Activated CD8-positive, alpha-beta T cell treated with anti-CD3 and anti-CD28 coated beads for 36 hours (primary cell): ENCODE measurements at places on chromosomes 5 and 9. TPM values are rescaled to one million over a fixed set of nuclear protein-coding genes. Genes with fewer than 3 reads are reported as not detected.

Gene TBC1D9B
- 94.6 TPM for total RNA-seq

Gene TMEM174
- total RNA-seq: not detected

Gene SAXO1
- total RNA-seq: 0.07 TPM

DNA sequence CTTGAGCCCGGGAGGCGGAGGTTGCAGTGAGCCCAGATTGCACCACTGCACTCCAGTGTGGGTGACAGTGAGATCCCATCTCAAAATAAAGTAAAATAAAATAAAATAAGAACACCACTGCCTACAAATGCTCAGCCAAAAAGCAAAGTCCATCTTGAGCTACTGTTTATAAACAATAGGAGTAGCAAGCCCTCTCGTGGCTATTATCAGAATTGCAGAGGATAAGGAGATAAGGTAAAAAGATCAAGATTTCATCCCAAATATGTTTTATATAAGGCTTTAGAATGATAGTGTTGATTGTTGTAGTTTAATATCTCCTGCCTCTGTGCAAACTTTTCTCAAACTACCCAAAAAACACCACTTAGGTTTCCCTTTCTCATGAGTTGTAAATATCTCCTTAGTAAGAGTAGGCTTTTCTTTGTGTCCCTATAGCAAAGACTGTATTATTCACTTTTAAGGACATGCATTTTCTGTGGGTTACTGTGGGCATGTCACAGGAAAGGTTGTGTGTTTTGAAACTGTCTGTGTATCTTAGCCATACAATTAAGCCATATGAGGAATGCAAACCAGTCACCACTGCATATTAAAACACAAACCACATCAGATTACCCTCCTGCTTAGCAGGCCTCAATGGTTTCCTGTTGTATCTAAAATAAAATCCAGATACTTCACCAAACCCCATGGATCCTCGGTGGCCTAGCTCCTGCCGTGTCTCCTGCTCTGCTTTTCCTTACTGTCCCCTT is 31.8 kb upstream of the CKS2 start:
- H3K27ac ChIP-seq: no peak overlapping the region
- peaks cover 29% of the 10 kb centered on the region for H3K4me1 ChIP-seq
- H3K36me3 ChIP-seq: peaks cover 3% of the 10 kb centered on the region

GRCh38 chr9:83312537-83312936 is 225.7 kb downstream of the FRMD3 start:
- no peak overlapping the region for H3K4me3 ChIP-seq
- no peaks in the 10 kb centered on the region for H3K4me1 ChIP-seq
- no peaks in the 10 kb centered on the region for H3K36me3 ChIP-seq
- H3K27me3 ChIP-seq: no peaks in the 10 kb centered on the region
- DNase-seq: no peak
- no peak overlapping the region for H3K27ac ChIP-seq

GRCh38 chr5:85017261-85017660 is 632.6 kb upstream of the EDIL3 start:
- DNase-seq: no peak
- no peak overlapping the region for H3K4me3 ChIP-seq
- H3K27ac ChIP-seq: no peak overlapping the region
- H3K27me3 ChIP-seq: no peaks in the 10 kb centered on the region

DNA sequence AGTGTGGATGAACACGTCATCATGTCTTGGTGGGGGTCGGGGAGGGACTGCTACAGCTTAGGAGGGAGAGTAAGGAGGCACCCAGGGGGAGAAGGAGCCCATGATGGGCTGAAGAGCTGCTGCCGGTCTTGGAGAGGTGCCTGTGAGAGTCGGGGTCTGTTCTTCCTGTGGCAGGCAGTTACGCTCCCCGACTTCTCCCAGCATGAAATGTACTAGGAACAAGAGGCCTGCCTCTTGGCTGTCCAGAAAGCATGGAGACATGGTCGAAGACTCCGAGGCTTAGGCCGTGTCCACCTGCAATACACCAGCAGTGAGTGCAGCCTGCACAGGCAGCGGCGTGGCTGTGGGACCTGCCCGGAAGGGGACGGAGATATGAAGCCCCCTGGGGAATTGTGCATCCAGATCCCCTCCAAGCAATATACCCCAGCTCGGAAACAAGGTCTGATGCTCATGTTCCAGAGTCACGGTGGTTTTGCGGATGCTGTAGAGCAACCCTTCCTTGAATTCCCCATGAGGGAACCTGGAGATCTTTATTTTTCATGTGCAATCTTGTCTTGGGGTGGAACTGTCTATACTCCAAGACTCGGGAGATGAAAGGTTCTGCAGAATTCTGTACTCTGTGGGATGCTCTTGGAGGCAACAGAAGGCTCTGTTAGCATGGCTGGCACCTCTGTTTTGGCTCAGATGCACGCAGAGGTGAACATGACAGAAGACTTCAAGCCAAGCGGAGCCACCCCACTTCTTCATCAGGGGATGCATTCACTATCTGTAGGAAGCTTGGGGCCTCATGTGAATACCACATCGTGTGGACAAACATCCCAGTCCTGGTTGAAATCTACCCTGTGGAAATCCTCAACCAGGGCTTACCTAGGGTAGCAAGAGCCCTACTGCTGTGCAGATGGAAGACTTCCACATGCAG is 374.9 kb upstream of the IRX4 start:
- peaks cover 1% of the 10 kb centered on the region for H3K27me3 ChIP-seq
- H3K4me3 ChIP-seq: no peak overlapping the region
- DNase-seq: no peak
- peaks cover 2% of the 10 kb centered on the region for H3K4me1 ChIP-seq

GRCh38 chr5:65418661-65419060 is 63.1 kb downstream of the ADAMTS6 start:
- no peak overlapping the region for H3K4me3 ChIP-seq
- no peaks in the 10 kb centered on the region for H3K4me1 ChIP-seq
- H3K27ac ChIP-seq: no peak overlapping the region

- H3K4me3 ChIP-seq: peak overlapping the region; percentile 99
- no peak for DNase-seq
- peaks cover 50% of the 10 kb centered on the region for H3K4me1 ChIP-seq
These were observed 3.9 kb upstream of the PURA start for GRCh38 chr5:140109759-140110645.

- H3K36me3 ChIP-seq: peaks cover 13% of the 10 kb centered on the region
- peak; percentile 54 for DNase-seq
- peaks cover 67% of the 10 kb centered on the region for H3K4me1 ChIP-seq
These were observed 2.8 kb upstream of the DUSP1 start for GRCh38 chr5:172773481-172774469.

DNA sequence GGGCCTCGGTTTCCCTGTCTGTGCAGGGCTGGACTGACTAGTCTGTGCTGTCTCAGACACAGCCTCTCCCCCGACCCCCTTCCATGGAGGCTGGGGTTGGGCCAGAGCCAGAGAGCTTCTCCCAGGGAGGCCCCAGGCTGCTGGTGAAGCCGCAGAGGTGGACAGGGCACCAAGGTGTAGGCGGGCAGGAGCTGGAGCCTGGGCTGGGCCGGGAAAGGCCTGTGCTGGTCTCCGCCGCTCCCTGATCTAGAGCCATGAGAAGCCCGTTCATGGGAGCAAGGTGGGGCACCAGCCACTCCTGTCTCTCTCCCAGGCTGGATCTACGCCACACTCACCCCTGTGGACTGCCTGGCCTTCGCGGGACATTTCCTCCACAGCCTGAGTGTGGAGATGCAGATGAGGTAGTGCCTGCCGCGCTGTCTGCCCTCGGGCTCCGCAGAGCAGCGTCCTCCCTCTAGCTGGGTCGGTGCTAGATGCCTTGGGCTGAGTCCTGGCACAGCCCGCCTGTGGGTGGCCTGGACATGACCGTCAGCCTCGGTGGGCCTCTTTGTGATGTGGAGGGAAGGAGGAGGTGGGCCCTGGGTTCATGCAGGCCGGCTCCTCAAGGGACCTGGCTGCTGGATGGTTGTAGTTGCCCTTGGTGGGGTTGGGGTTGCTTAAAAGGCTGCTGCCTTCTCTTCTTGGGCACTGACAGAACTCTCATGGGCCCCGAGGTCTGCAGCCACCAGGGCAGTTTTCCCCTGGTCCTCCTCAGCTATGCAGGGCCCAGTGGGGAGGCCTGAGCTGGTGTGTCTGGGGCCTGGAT is 79.4 kb downstream of the PHF2 start:
- H3K4me1 ChIP-seq: no peaks in the 10 kb centered on the region
- no peaks in the 10 kb centered on the region for H3K27me3 ChIP-seq
- H3K36me3 ChIP-seq: peaks cover 11% of the 10 kb centered on the region
- no peak overlapping the region for H3K4me3 ChIP-seq
- H3K27ac ChIP-seq: no peak overlapping the region
- no peak for DNase-seq

DNA sequence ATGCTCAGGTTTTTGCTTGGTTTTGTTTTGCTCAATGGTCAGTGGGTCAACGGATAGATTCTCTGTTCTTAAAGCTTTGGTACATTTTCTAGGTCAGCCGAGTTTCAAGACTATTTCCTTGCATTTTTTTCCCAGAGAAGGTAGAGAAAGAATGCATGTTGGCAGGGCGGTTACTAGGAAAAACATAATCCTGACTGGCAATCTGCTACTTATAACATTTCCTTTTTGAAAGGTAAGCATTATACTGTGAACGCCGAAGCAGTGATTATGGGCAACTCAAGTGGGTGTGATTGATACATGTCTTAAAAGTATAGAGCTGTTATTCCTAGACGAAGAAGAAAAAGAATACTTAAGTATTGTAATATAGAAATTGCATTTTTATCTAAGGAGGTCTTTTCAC is 273.2 kb downstream of the MAST4 start:
- DNase-seq: no peak
- H3K4me3 ChIP-seq: no peak overlapping the region
- H3K27me3 ChIP-seq: peaks cover 5% of the 10 kb centered on the region
- no peak overlapping the region for H3K27ac ChIP-seq
- no peaks in the 10 kb centered on the region for H3K36me3 ChIP-seq
- no peaks in the 10 kb centered on the region for H3K4me1 ChIP-seq

DNA sequence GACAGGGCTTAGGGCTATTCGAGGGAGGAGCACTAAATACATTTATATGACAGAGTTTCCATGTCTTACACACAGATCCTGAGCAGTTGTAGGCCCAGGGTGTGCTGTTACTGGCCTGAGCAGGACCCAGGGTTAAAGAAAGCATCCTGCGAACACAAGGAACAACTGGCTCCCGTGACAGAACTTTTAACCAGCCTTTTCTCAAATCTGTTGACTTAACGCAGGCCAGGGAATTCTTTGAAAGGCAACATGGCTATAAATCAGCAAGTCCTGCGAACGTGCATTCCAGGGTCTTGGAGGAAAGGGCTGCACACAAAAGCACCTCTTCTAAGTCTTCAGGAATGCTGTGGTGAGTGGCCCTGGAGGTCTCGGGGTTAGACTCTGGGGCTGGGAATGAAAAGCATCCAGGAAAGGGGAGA is 45.2 kb upstream of the ANKRD55 start:
- H3K36me3 ChIP-seq: no peaks in the 10 kb centered on the region
- no peak for DNase-seq
- no peak overlapping the region for H3K27ac ChIP-seq
- no peaks in the 10 kb centered on the region for H3K27me3 ChIP-seq
- H3K4me3 ChIP-seq: no peak overlapping the region
- no peaks in the 10 kb centered on the region for H3K4me1 ChIP-seq

DNA sequence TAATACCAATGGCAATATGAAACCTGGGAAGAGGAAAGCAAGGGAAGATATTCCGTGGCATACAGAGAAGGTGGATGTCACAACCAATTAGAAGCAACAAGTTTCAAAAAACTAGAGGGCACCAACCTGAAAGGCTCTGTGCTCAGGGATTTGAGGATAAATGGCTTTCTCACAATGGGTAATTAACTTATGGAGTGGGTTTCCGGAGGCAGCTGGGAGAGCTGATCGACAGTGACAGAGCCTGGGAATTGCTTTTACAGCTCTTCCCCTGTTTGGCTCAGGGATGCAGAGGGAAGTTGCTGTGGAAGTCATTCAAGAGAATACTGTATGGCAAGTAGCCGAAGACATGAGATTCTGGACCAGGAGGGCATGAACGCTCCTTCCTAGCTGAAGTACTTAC is 237.0 kb downstream of the KIF4B start:
- no peak for DNase-seq
- H3K4me3 ChIP-seq: no peak overlapping the region
- no peak overlapping the region for H3K27ac ChIP-seq
- no peaks in the 10 kb centered on the region for H3K27me3 ChIP-seq
- H3K36me3 ChIP-seq: no peaks in the 10 kb centered on the region

DNA sequence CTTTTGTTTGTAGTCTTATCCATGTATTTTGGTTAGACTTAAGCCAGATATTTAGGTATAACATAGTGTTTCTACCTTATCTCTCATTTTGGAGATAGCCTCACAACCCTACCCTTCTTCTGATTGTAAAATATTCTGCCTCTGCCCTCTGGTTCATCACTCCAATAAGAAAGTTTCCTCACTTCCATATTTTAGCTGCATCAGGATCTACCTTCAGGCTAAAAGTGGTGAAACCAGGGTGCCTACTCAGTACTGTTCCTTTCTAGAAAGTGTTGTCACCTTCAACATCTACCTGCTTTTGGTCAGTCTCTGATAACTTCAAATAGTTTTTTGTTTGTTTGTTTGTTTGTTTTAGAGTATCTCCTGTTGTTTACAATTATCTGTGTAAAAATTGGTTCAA is 294.6 kb downstream of the ANXA1 start:
- no peak for DNase-seq
- no peak overlapping the region for H3K4me3 ChIP-seq
- H3K27ac ChIP-seq: no peak overlapping the region
- no peaks in the 10 kb centered on the region for H3K4me1 ChIP-seq

DNA sequence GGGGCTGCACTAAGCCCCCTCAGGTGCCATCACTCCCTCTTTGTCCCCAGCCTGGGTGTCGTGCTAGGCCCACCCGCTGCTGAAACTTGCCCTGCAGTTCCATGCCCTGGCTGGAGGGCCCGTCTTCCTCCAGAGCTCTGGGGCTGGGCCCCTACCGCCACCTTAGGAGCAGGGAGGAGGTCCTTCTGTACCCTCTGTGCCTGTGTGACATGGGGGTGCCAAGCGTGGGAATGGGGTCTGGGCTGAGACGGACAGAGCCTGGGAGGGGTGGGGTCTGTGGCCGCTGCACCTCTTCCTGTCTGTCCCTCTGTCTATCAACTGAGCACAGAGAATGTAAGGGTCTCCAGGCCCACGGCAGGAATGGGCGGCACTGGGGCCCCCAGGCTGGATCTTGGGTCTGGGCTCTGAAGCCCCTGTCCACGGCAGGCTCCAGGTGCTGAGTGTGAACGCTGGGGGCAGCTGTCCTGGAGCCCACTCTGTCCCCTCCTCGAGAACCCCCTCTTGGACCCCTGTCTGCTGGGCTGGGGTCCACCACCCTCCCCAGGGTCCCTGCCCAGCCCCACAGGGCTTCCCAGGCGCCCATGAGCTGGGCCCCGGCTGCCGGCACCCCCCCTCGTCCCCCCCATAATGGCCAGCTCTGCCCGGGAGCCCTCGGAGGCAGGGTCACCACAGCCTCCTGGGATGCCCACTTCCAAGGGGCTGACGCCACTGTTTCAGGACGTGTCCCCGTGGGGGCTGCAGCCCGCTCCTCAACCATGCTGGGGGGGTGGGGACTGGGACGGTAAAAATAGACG is 15.8 kb upstream of the NRARP start:
- H3K36me3 ChIP-seq: no peaks in the 10 kb centered on the region
- H3K27me3 ChIP-seq: no peaks in the 10 kb centered on the region
- no peak for DNase-seq
- H3K4me1 ChIP-seq: peaks cover 5% of the 10 kb centered on the region
